ENCODE measurements at places on chromosomes 6 and 20.

DNA sequence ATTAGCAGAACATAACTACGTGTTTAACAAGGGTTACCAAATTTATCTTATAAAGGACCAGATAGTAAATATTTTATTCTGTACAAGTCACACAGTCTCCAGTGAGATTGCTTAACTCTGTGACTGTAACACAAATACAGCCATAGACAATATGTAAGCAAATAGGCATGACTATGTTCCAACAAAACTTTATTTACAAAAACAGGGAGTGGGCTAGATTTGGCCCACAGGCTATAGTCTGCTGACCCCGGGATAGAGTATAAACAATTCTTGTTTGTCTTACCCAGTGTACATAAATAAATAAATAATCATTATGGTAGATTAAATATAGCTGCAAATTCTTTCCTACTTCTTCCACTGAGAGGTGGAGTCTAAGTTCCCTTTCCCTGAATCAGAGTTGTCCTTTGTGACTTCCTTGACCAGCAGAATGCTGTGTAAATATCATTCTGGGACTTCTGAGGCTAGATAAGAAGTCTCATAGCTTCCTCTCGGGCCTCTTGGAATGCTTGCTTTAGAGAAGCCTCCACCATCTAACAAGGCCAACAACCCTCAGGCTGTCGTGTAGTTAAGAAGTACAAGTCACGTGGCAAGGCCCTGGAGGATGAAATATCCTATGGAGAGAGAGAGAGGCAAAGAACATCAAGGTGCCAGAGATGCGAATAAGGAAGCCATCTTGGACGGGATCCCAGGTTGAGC is 59.1 kb upstream of the TMEM244 start:
- DNase-seq, result no peak

DNA sequence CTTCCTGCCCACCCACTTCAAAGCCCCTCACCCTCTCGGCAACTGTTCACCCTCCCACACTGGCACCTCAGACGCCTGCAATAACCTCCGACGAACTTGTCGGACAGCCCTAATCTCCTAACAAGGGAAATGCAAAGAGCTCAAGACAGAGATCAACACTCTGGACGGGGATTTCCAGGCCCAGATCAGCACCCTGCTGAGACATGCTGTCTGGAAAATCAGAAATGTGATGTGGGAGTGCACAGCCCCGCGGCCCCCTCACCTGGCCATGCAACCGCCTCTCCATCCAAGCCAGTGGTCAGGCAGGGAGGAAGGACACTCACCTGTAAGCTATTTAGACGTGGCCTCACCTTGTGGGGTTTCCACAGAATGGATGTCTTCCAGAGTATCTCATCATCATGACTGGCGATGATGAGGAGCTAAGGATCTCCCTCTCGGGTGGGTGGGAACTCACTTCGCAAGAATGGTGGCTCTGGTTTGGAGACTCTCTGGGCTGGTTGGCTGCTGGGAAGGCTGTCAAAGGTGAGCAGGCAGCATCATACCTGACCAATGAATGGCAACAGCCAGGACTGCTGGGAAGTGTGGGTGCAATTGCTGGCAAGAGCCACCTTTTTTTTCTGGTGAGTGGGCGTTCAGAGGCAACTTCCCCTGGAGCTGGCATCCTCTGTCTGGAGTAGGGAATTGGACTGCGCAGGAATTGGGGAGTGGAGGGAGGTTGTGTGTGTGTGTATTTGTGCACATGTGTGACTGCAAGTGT is 28.1 kb upstream of the ADTRP start:
- no peak for DNase-seq

- DNase-seq, result no peak
Measured at GRCh38 chr6:17820055-17820454, 113.3 kb upstream of the NUP153 start.

- DNase-seq, result no peak
Measured at GRCh38 chr6:121851056-121851455, 415.6 kb downstream of the GJA1 start.

DNA sequence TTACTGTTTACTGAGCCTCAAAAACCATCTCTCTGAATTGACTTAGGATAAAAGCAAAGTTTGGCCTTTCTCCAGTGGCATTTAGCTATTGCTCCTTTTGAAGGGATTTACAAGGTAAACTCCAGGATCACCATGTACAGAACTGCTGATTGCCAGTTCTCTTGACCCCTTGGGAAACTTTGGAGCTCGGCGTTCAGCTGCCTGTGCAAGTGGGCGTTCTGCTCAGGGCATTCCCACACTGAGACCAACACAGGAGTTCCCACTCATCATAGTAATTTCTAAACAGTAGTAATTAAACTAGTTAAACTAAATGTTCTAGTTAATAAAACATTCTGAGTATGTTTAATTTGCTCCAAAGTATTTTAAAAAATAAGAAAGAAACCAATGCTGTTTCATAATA is 14.9 kb downstream of the KCNQ5 start:
- DNase-seq, result no peak

- DNase-seq, result no peak
Measured at GRCh38 chr6:74610352-74610751, 595.5 kb downstream of the COL12A1 start.

DNA sequence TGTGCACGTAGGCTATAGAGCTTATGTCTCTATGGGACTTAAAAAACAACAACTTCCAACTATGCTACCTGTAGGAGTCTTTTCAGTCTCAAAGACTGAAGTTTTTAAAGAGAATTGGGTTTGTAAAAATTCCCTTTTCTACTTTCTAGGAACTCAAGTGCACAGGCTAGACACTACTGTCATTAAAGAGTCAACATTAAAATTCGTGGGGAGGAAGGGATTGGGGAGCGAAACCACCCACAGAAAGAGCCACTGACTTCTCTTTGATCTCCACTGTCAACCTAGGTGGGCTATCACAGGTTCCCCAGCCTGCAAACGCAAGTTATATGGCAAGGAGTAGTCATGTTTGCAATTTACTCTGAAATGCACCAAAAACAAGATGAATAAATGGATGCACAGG is 37.7 kb downstream of the ADTRP start:
- DNase-seq, result no peak

GRCh38 chr20:60378620-60379019 is 420.4 kb downstream of the CDH26 start:
- DNase-seq, result no peak

Data from esophagus squamous epithelium (tissue), 5 donors.